ENCODE measurements at places on chromosomes 7 and 10. TPM values are rescaled to one million over a fixed set of nuclear protein-coding genes. Genes with fewer than 3 reads are reported as not detected.

The EN2 gene
- not detected for total RNA-seq

The PIK3AP1 gene
- 5.6 TPM for total RNA-seq

The TMEM120A gene
- total RNA-seq = 19.8 TPM

The KLLN gene
- total RNA-seq = 0.62 TPM

The LRRC4 gene
- total RNA-seq = 18.4 TPM

The FEZF1 gene
- not detected for total RNA-seq

The ZPBP gene
- 0.47 TPM for total RNA-seq

The LDB3 gene
- total RNA-seq = 0.16 TPM

The SAP25 gene
- not detected for total RNA-seq

The AQP1 gene
- 0.31 TPM for total RNA-seq

The NKX6-2 gene
- total RNA-seq = not detected

The NEUROD6 gene
- 600 TPM for total RNA-seq

The TLX1 gene
- not detected for total RNA-seq

The SDK1 gene
- total RNA-seq = 7.0 TPM

The SPDYE11 gene
- total RNA-seq = not detected

All from occipital lobe (tissue), 3 donors.